Central memory CD8-positive, alpha-beta T cell (primary cell): ENCODE measurements at places on chromosomes 2 and 18.

- H3K27ac ChIP-seq: no peak overlapping the region
- H3K36me3 ChIP-seq: peaks cover 6% of the 10 kb centered on the region
- H3K4me3 ChIP-seq: no peak overlapping the region
- no peaks in the 10 kb centered on the region for H3K27me3 ChIP-seq
Measured at GRCh38 chr2:26292646-26293045, 47.9 kb downstream of the HADHB start.

GRCh38 chr2:228094377-228094921 lies 87.0 kb downstream of the SPHKAP start:
- no peak for DNase-seq
- H3K4me3 ChIP-seq: no peak overlapping the region
- no peaks in the 10 kb centered on the region for H3K27me3 ChIP-seq
- no peak overlapping the region for H3K27ac ChIP-seq
- H3K4me1 ChIP-seq: no peaks in the 10 kb centered on the region

DNA sequence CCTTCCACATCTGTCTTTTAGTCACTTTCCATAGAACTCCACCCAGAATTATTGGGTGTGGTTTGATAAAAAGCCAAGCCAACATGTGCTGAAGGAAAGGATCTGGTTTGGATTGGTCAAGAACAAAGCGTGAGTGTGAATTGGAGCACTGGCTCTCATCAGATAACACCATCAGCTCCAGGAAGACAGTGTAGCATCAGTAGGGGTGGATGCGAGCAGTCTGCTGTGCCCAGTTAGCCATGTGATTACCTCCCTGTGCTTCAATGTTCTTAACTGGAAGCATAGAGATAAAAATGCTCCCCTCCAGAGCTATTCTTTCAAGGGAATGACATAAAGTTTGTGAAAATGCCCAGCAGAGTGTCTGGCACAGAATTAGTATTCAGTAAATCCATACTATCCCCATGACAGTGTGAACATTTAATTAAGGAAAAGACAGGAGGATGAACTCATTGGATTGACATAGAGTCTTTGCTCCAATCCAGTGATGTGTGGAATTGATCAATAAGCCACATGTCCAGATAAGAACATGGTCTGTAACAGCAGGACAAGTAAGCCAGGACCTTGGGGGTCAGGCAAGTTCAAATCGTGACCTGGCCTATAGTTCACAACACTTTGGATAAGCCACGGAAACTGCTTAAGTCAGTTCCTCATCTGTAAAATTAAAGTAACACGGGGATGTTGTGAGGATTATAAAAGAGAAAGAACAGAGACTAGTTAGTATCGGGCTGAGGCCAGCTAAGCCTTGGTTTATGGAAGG lies 68.0 kb downstream of the FAM124B start:
- H3K27me3 ChIP-seq: peaks cover 62% of the 10 kb centered on the region
- no peak overlapping the region for H3K4me3 ChIP-seq
- no peaks in the 10 kb centered on the region for H3K4me1 ChIP-seq
- H3K36me3 ChIP-seq: no peaks in the 10 kb centered on the region
- no peak for DNase-seq

GRCh38 chr18:12946549-12947284 lies 1.1 kb upstream of the SEH1L start:
- H3K27ac ChIP-seq: peak overlapping the region; percentile 96
- no peaks in the 10 kb centered on the region for H3K27me3 ChIP-seq
- peak overlapping the region; percentile 87 for H3K4me3 ChIP-seq

- H3K27me3 ChIP-seq: no peaks in the 10 kb centered on the region
- no peak for DNase-seq
- no peak overlapping the region for H3K4me3 ChIP-seq
- no peaks in the 10 kb centered on the region for H3K36me3 ChIP-seq
Measured at GRCh38 chr2:173386021-173386737, 31.5 kb downstream of the CDCA7 start.

DNA sequence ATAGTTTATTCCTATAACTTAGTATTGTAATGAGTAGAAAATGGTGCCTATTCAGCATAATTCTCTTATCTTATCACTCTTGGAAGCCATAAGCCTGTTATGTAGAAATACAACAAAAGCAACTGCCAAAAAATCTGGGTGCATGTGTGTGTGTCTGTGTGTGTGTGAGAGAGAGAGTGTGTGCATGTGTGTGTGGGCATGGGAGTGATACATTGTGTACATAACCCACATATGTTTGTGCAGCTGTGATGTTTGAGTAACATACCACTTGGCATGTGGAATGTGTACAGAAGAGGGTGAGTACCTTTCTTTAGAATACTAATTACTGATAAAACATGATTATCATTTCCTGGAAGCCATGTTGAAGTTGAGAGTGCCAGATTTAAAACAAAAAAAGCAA lies 642.3 kb upstream of the SYT4 start:
- no peaks in the 10 kb centered on the region for H3K36me3 ChIP-seq
- H3K27ac ChIP-seq: no peak overlapping the region
- no peak for DNase-seq
- H3K4me1 ChIP-seq: no peaks in the 10 kb centered on the region
- H3K4me3 ChIP-seq: no peak overlapping the region

DNA sequence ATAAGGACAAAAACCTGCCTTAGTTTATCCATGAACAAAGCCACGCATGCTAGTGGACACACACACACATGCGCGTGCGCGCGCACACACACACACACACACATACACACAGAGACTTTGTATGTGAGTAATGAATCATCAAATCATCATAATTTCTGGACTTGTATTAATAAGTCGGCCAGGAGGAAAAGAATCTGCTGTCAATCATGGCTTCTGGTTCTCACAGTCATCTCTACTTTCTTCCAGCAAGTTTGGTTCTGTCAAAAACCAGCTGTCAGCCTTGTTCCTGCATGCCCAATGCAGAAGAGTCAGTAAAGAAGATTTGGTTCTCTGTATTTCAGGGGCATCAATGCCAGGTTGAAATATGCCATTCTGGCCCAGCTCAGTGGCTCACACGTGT lies 1.1 kb upstream of the TTR start:
- no peak for DNase-seq
- H3K4me1 ChIP-seq: no peaks in the 10 kb centered on the region
- H3K27ac ChIP-seq: no peak overlapping the region
- peaks cover 33% of the 10 kb centered on the region for H3K27me3 ChIP-seq
